ENCODE measurements at places on chromosomes 11 and 22. TPM values are rescaled to one million over a fixed set of nuclear protein-coding genes. Genes with fewer than 3 reads are reported as not detected.
A peak's percentile ranks its signal among the peaks of the same experiment; 100 is the strongest.

- DNase-seq = no peak
Measured at GRCh38 chr11:104695065-104695463, 203.2 kb downstream of the CASP12 start.

DNA sequence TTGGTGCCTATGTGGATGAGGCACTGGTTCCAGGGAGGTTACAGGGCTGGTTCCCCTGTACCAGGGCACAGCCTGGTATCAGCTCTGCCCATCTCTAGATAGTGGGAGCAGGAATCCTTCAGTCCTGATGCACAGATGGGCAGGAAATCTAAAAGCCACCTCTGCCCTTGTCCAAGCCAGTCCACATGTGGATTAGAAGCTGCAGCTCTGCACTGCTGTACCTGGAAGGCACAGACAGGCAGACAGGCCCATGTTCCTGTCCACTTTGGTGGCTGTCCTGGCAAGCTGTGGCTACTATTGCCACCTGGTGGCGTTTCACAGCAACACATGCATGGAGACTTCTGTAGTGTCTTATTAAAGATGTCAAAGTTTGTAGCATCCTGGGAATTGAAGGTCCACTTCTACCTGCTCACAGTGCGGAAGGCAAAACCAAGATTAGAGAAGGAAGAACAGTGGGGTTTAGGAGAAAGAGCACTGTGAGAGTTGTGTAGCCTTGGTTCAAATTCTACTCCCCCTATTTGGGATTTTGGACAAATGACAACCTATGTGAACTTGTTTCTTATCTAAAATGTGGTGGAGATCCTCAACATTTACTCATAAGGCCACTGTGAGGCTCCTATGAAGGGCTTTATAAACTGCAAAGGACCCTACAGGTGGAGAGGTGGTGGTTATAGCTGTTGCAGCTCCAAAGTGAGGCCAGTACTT, 30.1 kb downstream of the NAV2 start:
- peak; percentile 76 for DNase-seq

DNA sequence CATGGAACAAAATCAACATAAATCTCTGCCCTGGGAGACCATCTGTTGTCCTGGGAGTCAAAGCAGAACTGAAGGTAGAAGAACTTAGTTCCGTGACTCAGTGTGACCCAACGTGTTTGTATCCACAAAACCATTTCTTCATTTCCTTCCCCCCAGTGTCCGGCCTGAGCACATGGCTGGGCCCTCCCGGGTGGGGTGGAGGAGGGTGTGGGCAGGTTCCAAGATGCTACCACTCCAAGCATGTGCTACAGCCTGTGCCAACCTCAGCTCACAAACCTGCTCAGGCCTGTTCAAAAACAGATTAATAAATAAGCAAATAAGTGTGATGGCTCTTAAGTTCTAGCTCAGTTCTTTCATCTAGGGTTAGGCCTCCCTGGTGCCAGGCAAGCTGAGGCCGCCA, 55.3 kb downstream of the SHANK2 start:
- DNase-seq = no peak

DNA sequence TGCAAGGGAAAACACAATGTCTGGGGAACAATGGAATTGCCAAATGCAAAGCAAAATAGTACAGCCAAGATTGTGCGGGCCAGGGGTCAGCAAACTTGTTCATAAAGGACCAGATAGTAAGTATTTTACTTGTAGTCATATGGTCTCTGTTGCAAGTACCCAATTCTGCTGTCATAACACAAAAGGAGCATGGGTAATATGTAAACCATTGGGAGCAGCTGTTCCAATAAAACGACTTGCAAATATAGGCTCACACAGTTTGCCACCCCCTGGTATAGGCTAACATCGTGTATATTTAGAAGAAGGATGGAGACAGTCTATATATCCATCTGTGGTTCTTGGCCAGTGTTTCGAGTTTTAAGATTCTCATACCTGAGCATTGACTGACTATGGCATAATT, 15.6 kb downstream of the SDHAF2 start:
- no peak for DNase-seq

The CNIH2 gene
- 46.0 TPM for total RNA-seq

- DNase-seq = no peak
Measured at GRCh38 chr11:45517171-45517770, 148.2 kb downstream of the CHST1 start.

GRCh38 chr22:42945027-42945426, 69.9 kb downstream of the PACSIN2 start:
- no peak for DNase-seq

GRCh38 chr22:50260801-50261614, 475 bp downstream of the MAPK12 start:
- no peak for DNase-seq

The OR52N4 gene
- not detected for total RNA-seq

GRCh38 chr22:46105494-46106278, 44.6 kb upstream of the PPARA start:
- no peak for DNase-seq

The NAV2 gene
- 14.1 TPM for total RNA-seq

DNA sequence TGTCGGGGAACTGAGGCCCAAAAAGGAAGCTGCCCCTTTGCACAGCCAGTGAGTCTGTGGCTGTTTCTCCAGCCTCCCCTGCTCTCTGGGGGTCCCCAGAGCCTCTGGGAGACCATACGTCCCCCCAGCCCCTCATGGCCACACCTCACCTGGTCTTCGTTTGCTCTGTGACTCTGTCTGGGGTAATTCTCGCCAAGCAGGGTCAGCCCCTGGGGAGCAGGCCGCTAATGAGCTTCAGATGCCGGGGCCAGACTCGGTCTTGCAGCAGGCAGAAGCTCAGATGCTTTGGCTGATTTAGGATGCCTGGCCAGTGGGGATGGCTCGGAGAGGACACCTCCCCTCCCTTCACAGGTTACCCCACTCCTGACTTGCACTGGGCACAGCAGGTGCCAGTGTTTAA, 24.1 kb upstream of the WNT11 start:
- DNase-seq = no peak

- no peak for DNase-seq
Measured at GRCh38 chr11:9022961-9023680, 19.3 kb upstream of the NRIP3 start.

Data from neural crest cell (in vitro differentiated cells).